ENCODE measurements at places on chromosomes 1 and 21. TPM values are rescaled to one million over a fixed set of nuclear protein-coding genes. Genes with fewer than 3 reads are reported as not detected.

DNA sequence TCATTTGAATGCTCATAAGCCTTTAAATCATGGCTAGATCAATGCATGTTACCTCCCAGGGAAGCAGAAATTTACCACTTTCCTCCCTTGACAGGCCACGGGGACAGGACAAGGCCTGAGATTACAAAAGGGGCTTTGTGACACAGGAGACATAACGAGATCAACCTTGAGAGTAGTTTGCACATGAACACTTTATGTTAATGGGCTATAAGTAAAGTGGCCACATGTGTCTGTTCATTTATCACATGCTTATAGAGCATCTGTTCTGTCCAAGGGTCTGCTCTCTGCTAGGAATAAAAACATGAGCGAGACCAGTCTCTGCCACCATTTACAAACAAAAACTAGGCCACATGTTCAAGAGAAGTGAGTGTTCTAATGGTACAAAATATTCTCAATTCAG is 144.1 kb upstream of the C8B start:
- DNase-seq: no peak

DNA sequence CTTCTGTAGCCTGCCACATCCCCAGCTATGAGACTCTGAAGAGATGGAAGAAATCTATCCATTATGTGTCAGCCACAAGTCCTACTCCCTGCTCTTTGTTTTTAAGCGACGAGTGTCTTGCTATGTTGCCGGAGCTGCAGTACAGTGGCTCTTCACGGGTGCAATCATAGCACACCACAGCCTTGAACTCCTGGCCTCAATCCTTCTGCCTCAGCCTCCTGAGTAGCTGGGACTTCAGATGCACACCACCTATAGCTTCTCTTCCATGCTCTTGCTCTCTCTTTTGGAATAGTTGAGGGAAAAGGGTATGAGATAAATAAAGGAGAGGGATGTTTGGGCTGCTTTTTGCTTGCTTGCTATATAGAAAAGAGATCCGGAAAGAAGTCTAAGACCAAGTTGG is 1.6 kb downstream of the TUFT1 start:
- DNase-seq: no peak

DNA sequence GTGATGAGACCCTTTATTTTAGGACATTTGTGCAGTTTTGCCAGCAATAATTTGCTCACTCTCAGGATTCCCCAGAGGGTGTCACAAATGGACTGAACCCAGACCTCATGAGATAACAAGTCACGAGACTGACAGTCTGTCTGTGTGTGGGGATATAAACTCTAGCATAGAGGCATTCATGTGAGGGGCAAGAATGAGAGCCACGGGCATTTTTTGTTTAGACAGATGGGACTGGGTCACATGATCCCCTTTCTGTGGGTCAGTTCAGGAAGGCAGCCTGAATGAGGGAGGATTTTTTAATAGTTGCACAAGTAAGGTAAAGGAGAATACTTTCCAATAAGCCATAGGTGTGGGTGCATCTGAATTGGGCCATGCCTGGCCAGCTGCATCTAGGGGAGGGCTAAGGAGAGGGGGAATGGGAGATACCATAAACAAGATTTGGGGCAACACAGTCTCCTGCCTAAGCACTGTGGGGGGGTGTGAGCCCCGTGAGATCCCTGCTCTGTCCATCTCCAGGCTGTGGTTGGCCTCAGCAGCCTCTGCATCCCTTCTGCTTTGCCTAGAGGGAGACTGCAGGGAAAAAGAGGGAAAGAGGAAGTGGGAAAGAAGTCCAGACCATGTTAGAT is 66.6 kb downstream of the NAV1 start:
- DNase-seq: no peak

DNA sequence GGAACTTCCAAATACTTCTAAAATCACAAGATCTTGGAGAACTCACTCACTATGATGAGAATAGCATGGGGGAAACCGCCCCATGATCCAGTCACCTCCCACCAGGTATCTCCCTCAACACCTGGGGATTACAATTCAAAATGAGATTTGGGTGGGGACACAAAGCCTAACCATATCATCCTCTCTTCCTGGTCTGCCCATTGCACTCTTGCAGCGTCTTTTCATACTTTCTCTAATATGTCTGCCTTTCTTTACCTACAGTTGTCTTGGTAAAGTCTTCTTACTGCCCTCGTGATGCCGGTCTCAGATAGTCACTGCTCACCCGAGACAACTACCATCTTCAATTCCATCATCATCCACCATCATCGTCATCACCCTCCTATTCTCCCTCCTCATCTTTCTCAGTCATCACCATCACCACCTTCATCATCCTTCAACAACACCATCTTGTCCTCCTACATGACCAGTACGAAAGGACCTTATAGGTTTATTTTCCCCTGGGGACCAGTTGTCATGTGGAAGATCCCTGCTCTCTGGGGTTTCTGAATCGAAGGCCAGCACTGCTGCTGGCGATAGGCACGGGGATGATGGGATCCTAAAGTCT is 58.5 kb upstream of the CASZ1 start:
- DNase-seq: no peak

DNA sequence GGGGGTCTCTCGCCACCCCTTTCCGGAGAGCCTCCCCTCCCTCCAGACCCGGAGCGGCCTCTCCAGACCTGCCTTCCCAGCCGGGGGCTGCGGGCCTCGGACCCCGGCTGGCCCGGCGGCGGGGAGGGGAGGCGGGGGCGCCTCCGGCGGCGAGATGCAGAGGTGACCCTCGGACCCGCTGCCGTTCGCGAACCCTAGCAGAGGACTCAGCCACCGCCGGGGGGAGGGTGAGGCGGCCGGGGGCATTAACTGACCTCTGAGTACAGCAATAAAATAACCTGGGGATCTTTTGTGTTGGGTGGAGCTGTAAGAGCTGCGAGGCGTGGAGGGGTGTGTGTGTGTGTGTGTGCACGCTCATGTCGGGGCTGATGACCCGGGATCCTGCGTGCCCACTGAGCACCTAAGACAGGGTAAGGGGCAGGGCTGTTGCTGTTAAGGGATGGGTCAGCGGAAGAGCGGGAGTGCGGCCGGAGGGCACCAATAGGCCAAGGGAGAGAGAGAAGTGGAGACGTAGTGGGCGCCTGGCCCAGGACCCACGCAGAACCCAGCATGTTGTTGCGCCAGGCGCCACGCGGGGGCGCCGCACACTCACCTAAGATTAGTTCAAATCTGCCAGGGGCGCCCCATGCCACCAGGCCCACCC is 6.3 kb downstream of the HAPLN2 start:
- DNase-seq: peak; percentile 38

GRCh38 chr1:83746234-83746633 is 252.7 kb downstream of the TTLL7 start:
- no peak for DNase-seq

DNA sequence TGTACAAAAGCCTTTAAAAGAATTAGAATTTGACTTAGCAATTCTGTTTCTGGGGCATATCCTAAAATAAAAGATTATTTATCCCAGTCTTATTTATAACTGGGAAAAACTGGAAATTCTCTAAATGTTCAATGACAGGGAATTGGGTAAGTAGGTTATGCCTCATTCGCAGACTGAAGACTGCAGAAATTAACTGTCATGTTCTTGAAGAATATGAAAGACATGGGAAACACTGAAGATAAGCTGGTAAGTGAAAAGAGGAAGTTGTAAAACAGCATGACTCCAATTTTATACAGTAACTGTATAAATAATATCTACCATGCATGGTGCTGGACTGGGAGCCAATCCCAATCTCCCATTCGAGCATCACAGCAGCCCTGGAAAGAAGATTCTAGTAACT is 50.6 kb upstream of the SLC2A1 start:
- DNase-seq: no peak

DNA sequence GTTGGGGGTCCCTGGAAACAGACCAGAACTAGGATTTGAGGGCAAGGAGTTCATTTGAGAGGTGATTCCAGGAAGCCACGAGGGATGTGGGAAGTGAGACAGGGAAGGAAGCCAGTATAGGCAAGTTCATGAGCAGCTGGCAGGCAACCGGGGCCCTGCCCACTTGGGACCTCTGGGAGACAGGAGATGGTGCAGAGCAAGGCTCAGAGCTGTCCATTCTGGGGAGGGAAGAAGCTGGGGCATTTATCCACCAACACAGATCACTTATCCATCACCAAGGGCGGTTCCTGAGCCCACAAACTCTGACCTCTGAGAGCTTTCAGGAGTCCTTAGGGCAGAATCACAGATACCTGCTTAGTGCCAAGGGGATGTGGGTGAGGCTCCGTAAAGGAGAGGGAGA is 16.8 kb downstream of the EDN2 start:
- no peak for DNase-seq

DNA sequence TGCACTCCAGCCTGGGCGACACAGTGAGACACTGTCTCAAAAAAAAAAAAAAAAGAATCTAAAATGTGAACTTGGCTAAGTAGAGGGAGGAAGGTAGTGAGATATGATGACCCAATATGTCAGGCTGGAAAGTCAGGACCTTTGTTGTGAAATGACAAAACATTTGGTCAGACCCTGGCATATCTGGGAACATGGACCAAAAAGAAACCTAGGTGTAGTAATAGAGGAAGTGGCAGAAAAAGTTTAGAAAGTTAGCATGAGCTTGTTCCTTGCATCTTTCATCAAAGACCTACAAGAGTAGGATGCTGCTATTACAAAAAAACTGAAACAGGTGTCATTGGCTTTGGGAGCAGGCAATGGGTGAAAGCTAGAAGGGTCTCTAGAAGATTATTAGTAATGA is 7.3 kb upstream of the S100A3 start:
- DNase-seq: no peak

GRCh38 chr21:34707876-34708325 is 39.1 kb downstream of the CLIC6 start:
- DNase-seq: peak; percentile 28

GRCh38 chr1:100597061-100597741 is 59.3 kb downstream of the GPR88 start:
- no peak for DNase-seq

GRCh38 chr1:180898441-180899219 is 14.1 kb upstream of the KIAA1614 start:
- no peak for DNase-seq

- DNase-seq: no peak
Measured at GRCh38 chr1:234659538-234659937, 49.6 kb upstream of the IRF2BP2 start.

GRCh38 chr1:226602186-226603021 is 53.8 kb downstream of the STUM start:
- no peak for DNase-seq

DNA sequence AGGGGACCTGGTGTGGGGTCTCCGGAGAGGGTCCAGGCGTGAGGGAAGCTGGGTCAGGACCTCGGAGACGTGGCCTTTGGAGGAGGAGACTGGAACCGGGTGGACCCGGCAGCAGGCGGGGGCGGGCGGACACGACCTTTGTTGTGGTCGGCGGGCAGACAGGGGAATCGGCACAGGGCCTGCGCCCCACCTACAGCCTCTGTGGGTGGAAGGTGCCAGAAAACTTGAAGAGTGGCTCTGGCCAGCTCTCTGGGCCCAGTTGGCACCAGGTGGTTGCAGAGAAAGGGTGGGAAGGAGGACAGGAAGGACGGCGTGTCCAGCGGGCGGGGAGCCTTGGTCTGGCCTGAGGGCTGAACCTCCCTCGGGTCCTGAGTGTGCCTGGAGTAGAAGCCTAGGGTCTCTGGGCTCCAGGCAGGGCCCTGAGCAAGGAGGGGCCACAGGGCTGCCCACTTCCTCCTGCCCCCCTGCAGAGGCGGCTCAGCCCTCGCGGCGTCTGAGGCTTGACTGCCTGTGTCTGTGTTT is 7.7 kb upstream of the TTLL10 start:
- no peak for DNase-seq

DNA sequence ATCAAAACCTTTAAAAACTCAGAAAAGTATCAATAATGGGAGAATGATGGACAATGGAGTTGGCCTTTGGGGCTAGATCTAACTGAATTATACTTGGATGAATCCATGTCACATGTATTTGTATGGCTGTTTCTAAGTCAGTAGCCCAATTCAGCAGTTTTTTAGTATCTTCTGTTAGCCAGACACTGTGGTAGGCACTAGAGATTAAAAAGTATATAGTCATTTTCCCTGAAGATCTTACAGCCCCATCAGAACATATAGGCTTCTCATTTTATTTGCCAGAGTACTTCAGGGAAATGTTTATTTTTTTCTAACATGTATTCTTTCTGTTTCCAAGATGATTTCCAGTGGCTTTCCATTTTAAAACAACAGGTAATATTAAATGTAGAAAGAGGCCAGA is 273.7 kb downstream of the NFIA start:
- no peak for DNase-seq

DNA sequence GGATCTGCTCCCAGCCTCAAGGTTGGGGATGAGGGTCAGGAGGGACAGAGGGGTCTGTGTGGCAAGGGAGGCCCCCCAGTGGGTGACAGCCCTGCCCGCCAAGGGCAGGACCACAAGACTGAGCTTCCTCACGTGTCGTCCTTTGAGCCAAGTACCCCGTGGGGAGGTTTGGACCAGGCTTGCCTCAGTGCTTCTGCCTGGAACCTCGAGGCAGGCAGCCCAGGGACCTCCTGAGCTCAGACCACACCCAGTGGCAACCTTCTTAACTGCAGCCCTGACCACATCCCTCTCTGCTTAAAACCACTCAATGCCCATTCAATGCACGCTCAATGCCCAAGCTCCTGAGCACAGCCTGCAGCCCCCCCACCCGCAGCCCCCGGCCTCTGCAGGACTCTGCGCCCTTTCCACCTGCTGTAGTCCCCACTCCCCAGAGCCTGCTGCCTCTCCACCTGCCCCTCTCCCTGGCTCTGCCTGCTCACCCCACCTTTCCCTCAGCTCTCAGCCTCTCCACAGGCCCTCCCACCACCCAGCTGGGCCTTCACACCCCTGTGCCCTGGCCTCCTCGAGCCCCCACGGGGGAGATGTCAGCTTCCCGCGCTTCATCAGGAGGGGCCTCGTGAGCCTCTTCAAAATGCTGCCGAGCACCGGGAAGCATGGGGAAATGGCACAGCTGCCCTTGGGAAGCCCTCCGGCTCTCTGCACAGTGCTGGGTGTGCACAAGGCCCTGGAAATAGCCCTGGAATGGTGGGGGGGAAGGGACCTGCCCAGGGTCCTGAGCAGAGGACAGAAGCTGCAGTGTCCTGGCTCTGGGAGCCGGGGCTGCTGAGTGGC is 129.3 kb upstream of the VAMP3 start:
- DNase-seq: no peak

DNA sequence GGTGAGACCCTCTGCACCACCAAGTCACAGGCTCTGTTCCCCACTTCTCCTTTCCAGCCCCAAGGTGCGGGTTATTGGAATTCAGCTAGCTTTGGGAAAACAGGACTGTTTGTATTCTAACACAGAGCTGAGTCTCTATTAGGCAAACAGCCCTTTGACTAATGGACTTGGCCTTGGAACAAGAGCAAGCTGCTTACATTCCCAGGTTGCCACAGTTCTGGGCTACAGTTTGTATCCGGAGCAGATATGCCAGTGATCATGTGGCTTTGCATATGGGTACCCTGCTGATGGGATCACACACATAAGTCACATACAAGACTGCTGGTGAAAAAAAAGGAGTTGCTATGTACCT is 110.5 kb upstream of the COA6 start:
- DNase-seq: no peak

GRCh38 chr21:25313829-25314228 is 293.5 kb downstream of the MRPL39 start:
- DNase-seq: no peak

The HSD3B2 gene
- total RNA-seq: not detected

The IFNGR2 gene
- 3.7 TPM for total RNA-seq

The TNFAIP8L2 gene
- total RNA-seq: 38.0 TPM

The CLDN17 gene
- not detected for total RNA-seq

The FMO2 gene
- total RNA-seq: not detected

All from activated T-helper 1 cell treated with anti-CD3 and anti-CD28 coated beads, Interleukin-12 subunit alpha, Interleukin-12 subunit beta, Interleukin-2, Interleukin-4 antibody, amounts not matched to agents 30 ng/mL and 10 ng/mL and 1 ng/mL, durations not matched to agents 14 hours and 24 hours and 36 hours (primary cell).